Psoas muscle (tissue), 8 donors: ENCODE measurements at places on chromosomes 4 and X. TPM values are rescaled to one million over a fixed set of nuclear protein-coding genes. Genes with fewer than 3 reads are reported as not detected.

The TMPRSS11D gene
- not detected for total RNA-seq

The PPEF2 gene
- not detected for total RNA-seq

The SLC38A5 gene
- total RNA-seq: 1.1 TPM

The GAGE12F gene
- total RNA-seq: not detected

The CD38 gene
- 6.8 TPM for total RNA-seq

DNA sequence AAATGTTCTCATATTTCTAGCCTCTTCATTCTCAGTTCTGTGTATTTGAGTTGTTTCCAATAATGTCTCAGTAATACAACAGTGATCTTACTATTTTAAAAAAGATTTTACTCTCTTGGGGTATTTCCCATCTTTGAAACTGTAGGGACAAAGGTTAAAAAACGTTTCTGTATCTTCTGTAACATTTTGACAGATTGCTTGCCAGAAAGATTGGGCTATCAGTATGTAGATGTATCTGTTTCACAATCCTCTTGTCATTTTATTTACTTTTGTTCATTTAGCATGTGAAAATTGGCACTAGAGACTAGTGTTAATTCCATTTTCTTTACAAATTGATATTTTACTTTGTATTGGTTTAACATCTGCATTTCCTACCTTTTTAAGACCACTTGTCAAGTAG lies 6.2 kb upstream of the CXCL9 start:
- no peaks in the 10 kb centered on the region for H3K4me1 ChIP-seq
- no peak overlapping the region for H3K27ac ChIP-seq
- H3K27me3 ChIP-seq: no peaks in the 10 kb centered on the region
- H3K36me3 ChIP-seq: no peaks in the 10 kb centered on the region

DNA sequence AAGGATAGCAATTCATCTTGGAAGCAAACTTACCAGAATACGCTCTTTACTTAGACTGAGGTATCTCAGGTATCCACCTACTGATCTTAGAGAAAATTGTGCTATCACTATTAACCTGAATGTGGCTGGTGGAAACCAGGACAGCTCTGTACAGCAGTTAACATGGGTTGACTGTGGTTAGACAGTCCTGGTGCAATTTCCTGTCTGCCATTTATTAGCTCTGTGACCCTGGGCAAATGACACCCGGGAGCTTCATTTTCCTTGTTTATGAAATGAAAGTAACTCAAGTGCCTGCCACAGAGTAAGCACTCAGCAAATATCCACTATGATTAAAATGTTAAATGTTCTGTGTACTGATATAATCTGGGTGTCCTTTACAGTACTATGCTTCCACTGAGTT lies 60.0 kb downstream of the SMC1A start:
- no peak overlapping the region for H3K4me3 ChIP-seq
- H3K4me1 ChIP-seq: no peaks in the 10 kb centered on the region
- no peaks in the 10 kb centered on the region for H3K27me3 ChIP-seq
- DNase-seq: no peak
- H3K27ac ChIP-seq: no peak overlapping the region

DNA sequence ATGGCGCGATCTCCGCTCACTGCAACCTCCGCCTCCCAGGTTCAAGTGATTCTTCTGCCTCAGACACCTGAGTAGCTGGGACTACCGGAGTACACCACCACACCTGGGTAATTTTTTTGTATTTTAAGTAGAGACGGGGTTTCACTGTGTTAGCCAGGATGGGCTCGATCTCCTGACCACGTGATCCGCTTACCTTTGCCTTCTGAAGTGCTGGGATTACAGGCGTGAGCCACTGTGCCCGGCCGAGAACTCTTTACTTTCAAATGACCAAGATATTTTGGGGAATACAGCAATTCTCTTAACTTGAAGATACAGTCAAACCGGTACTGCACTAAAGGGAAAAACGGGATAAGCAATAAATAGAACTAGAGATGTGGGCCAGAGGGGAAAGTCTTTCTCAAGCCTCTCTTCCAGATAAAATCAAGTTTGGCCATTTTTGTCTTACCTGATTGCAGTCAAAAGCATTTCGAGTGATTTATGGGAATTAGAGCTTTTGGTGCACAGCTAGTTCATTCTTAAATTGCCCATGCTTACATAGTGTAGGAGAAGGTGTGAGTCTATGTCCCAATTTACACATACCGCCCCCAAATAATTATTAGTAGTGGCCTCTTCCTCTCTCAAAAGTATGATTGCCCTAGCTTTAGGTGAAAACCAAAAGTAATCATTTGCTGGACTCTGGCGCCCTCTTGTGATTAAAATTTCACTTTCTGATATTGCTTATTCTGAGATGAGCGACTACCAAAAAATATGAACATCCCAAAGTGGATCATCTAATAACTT lies 53.2 kb upstream of the ABCG2 start:
- DNase-seq: no peak
- H3K36me3 ChIP-seq: no peaks in the 10 kb centered on the region
- H3K4me3 ChIP-seq: no peak overlapping the region
- no peaks in the 10 kb centered on the region for H3K27me3 ChIP-seq

DNA sequence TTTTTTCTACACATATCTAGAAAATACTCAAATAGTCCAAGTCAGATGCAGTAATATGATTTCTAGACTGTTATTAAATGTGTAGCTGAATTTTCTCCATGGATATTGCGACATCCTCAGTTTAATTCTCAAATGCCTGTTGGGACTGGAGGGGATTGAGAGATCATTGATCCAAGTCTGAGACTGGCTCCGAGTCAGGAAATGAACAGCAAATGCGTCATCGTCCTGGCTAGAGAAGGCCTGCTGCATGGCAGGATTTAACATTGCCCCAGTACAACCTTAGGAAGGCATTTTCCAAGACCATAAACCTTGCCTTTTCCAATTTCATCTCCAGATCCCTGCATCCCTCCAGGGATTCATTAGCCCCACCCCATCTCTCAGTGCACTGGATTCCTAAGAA lies 56.6 kb upstream of the SLC6A14 start:
- no peaks in the 10 kb centered on the region for H3K4me1 ChIP-seq
- H3K36me3 ChIP-seq: no peaks in the 10 kb centered on the region
- no peak overlapping the region for H3K27ac ChIP-seq
- H3K4me3 ChIP-seq: no peak overlapping the region
- DNase-seq: no peak

DNA sequence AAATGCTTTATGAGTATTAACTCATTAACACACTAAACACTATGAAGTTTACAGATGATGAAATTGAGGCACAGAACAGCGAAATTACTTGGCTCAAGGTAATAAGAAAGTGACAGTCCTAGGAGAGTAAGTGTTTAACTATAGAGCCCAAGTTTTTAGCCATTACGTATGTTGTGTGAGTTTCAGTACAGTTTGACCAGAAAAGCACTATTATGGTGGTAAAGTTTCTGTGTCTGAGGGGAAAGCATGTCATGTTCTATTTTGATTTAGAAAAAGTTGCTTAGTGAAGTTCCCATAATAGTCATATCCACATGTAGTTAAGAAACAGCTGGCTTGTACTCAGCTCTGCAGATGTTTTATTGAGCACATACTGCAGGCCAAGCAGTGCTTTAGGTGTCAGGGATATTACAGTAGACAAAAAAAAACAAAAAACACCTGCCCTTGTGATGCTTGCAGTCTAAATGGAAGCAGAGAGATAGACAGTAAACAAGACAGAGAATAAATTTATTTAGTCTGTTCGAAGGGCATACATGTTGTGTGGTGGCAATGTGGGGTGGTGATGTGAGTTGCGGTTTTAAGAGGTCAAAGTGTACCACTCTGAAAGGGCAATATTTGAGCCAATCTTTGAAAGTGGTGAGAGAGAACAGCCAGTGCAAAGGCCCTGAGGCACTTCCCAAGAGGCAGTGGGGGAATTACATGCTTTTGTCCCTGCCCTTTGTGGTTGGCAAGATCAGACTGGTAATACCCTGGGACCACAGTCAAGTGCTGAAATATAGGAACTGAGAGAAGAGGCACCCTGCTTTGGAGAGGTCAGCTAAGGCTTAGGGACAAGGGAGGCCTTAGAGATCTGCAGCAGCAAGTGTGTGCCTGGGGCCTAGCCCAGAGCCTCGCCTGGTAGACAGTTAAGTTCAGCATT lies 6.2 kb downstream of the TMEM131L start:
- peaks cover 27% of the 10 kb centered on the region for H3K36me3 ChIP-seq
- no peaks in the 10 kb centered on the region for H3K27me3 ChIP-seq
- peak overlapping the region; percentile 98 for H3K27ac ChIP-seq
- no peak for DNase-seq
- H3K4me3 ChIP-seq: no peak overlapping the region
- peaks cover 57% of the 10 kb centered on the region for H3K4me1 ChIP-seq

DNA sequence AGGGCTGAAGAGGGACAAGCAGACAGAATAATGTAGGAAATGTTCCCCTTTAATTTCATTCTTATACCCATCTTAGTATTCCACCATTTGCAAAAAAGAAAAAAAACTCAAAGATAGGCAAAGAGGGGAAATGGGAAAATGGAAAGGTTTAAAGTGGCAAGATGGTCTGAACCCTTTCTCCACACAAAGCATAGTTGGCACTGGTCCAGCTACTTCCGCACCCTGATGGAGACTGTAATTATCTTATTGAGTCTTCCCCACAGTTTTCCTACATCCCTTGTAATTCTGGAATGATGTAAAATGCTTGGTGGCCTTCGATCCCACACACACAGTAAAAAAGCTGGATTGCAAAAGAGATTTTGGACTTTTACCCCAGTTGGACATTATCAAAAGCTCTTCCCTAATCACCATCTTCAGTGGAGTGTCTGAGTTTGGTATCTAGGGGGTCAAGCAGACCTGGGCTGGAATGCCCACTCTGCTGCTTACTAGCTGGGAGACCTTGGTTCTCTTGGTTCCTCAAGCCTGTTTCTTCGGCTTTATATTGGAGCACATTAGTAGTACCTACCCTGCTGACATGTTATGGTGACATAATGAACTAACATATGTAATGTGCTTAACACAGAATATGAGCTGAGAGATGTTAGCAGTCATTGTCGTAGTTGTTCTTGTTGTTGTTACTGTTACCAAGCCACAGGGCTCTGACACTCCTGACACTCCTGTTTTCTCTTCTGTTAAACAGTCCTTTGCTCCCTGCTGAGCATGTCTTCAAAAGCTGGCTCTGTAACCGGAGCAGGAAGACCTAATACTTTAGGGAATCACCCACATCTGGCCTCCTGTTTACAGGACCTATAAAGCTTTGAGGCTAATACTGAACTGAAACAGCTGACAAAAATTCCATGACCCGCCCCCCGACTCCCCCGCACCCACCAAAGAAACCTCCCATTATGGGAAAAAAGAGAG lies 4.7 kb downstream of the SRPX2 start:
- H3K36me3 ChIP-seq: no peaks in the 10 kb centered on the region
- H3K27me3 ChIP-seq: no peaks in the 10 kb centered on the region
- DNase-seq: peak; percentile 49
- no peaks in the 10 kb centered on the region for H3K4me1 ChIP-seq

GRCh38 chr4:139574641-139575040 lies 18.6 kb upstream of the SETD7 start:
- no peak overlapping the region for H3K27ac ChIP-seq
- H3K4me1 ChIP-seq: no peaks in the 10 kb centered on the region
- DNase-seq: no peak
- H3K36me3 ChIP-seq: no peaks in the 10 kb centered on the region
- no peak overlapping the region for H3K4me3 ChIP-seq
- H3K27me3 ChIP-seq: no peaks in the 10 kb centered on the region

GRCh38 chr4:7829652-7830580 lies 109.7 kb downstream of the AFAP1 start:
- DNase-seq: no peak
- H3K36me3 ChIP-seq: no peaks in the 10 kb centered on the region
- no peak overlapping the region for H3K4me3 ChIP-seq
- peaks cover 39% of the 10 kb centered on the region for H3K4me1 ChIP-seq
- H3K27me3 ChIP-seq: no peaks in the 10 kb centered on the region
- peak overlapping the region; percentile 87 for H3K27ac ChIP-seq

DNA sequence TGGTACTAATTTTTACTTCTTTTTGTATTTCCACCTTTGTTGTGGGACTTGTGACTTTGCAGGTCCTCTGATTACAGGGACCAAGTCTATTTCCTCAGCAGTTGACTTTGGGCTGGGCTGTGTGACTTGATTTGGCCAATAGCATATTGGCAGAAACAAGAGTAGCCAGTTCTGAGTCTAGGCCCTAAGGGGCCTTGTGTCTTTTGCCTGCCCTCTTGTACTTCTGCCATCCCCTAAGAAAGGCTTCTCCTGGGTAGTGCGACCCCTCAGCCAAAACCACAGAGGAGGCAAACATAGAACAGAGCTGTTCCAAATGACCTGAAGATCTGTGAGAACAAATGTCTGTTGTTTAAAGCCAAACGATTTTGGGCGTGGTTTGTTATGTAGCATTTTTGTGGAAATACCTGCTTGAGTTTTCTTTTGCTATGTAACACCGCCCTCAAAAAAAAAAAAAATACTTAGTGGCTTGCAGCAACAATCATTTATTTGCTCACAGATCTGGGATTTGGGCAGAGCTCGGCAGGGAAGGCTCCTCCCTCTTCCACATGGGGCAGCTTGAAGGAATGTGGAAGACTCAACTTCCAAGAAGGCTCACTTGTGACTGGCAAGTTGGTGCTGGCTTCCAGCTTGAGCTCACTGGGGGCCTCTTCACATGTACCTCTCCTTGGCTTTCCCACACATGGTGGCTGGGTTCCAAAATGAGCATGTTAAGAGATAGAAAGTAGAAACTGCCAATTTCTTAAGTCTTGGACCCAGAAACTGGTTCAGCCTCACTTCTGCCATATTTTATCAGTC lies 423.0 kb upstream of the CNKSR2 start:
- DNase-seq: no peak
- H3K27me3 ChIP-seq: no peaks in the 10 kb centered on the region
- no peak overlapping the region for H3K27ac ChIP-seq

GRCh38 chrX:136920001-136920400 lies 39.5 kb upstream of the RBMX start:
- no peak for DNase-seq
- H3K36me3 ChIP-seq: no peaks in the 10 kb centered on the region
- H3K4me1 ChIP-seq: no peaks in the 10 kb centered on the region
